Fibroblast of mammary gland (primary cell): ENCODE measurements at places on chromosomes 3 and 15.

GRCh38 chr3:15800780-15801179 lies 3.0 kb upstream of the ANKRD28 start:
- DNase-seq = no peak

DNA sequence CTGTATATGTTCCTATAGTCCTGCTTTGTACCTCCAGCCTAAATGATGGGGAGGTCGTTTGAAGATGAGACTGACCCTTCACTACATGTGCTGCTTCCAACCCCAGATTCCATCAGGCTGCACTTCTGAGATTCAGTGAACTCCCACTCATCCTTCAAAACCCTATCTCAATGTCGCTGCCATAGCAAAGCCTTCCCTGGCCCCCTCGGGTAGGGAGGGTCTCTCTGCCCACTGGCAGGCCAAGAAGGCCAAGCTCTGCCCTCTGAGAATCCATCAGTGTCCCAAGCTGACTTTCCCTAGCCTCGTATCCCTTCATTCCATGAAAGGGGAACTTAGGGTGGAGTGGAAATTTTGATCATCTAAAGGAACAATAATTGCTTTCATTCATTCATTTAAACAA lies 35.4 kb downstream of the TPRA1 start:
- DNase-seq = no peak

DNA sequence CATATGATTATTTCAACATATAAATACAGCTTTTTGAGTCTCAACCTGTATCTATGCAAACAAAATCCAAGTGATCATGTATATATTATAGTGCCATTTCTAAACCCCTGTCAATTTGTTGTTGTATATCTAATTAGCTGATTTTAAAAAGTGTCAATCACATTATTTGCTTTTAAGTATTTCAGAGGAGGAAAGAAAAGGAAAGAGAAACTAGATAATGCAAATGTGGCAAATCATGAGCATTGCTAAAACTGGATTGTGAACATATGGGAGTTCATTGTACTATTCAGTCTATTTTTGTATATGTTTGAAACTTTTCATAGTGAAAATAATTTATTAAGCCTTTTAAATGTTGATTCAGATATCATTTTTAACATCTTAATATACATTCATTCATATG lies 190.7 kb downstream of the ZIC4 start:
- no peak for DNase-seq

GRCh38 chr3:115624029-115624741 lies 875 bp downstream of the GAP43 start:
- peak; percentile 1 for DNase-seq

DNA sequence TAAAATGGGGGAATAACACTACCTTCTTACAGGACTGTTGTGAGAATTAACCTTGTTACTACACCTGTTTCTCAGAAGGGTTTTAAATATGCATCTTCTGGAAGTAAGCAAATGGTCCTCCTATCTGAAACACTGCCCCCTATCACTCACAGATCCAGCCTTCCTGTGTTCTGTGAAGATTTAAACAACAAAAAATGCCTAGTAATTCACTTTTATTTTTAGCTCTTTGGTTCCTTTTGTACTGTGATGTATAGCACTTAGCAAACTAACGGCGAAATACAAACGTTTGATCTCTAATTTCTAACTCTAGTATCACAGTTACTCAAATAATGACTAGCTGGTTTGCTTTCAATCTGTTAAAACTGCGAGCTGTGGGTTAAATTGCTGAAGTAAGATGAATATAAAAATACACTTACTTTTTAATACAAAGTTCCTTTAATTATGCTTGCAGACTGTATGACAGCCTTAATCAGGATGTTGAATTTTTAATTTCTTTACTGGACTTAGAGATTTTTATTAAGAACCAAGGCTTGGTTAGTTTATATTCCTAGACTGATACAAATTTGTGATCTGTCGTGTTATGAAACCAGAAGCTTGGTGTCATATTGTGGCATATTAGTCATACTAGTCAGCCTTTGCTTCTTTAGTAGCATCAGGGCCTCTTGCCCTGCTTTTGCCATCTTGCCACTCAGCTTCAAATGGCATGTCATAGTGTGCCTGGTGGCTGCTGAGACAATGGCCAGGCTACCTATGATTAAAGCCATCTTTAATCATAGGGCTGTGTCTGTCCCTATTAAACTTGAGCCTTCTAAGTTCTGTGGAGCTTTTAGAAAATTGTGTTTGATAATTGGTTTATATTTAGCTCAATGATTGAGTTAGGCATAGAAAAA lies 9.2 kb downstream of the EIF3J start:
- DNase-seq = peak; percentile 47

GRCh38 chr3:123618076-123618708 lies 33.3 kb upstream of the HACD2 start:
- no peak for DNase-seq

DNA sequence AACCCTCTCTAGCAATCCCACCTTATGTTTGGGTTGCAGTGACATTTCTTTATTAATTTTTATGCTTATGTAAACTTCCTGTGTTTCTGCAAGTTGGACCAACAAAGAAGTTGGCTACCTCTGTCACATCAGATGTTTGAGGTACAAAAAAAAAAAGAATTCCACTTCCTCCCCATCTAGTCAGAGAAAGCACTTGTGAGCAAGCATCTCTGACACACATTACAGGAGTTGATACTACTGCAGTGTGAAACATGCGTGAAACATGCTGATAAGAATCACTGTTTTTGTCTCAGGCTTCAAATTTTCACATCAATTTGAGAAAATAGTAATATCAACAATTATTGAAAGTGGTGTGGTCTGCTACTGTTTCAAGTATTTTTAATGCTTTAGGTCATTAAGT lies 1.3 kb downstream of the SCAANT1 start:
- DNase-seq = peak; percentile 32

- no peak for DNase-seq
These were observed 494.1 kb upstream of the DPPA4 start for GRCh38 chr3:109831403-109831802.

DNA sequence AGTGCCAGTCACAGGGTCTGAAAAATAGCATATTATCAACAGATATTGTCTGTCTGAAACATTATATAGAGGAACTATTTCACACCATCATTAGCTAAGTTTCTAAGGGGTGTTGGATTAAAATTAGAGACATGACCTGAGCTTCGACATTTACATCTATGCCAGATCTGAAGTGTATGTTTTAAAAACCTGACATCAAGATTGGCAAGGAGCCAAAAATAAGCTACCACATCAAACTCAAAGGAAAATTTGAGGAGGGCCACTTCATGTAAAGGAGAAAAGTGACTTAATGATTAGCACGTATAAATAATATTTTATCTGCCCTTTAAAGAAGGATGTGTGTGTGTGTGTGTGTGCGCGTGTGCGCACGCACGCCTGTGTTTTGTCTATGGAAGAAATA lies 752.0 kb upstream of the GRM7 start:
- no peak for DNase-seq

DNA sequence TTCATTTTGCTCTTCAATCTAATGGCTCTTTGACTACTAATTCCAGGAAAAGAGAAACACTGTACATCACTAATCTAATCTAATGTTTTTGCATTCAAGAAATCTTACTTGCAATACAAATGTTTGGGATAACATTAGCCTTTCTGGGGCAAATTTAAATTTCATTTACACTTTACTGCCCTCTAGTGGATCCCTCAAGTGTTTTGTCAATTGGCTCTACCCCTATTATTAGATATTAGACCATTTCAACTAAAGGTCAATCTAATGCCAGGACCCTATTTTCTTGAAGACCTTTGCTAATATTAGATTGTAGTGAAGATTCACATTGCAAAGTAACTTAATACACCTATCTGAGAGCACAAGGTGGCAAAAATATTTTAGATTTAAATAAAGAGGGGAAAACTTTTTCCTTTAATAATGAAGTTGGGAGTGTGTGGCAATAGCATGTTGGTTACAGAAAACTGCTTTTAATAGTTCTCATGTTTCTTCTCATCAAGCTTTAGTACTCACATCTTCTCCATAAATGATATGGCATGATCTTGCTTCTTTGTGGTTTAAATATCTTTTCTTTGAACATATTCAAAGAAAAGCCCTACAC lies 5.0 kb downstream of the C2CD4A start:
- peak; percentile 65 for DNase-seq

DNA sequence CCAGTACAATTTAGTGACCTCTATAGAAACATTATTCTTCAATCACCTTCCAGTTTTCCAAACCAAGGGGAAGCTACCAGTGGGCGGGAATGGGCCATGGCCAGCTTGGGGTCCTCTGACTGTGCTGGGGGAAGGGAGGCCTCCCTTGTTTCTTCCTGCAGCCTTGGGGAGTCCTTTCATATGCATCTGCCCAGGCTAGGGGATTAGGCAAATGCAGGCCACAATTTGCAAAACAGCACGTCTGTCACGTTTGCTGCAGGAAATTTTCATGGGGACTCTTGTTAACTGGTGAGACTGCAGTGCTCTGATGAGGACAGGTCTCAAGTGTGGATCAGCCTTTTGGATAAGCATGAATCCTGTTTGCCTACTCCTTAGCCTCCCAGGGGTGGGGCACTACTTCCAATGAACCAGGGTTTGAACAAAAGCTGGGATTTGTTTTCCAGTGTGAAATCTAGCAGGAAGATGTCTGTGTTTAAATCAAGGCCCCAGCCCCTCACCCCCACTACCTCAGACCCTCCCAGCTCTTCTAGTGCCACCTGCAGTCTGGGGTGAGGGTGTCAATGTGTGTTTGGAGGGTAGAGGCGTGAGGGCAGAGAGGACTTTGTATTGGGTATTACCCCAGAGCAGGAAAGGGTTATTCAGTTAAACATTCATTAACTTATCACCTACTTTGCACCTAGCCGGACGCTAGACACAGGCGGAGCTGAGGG lies 219.9 kb downstream of the OPA1 start:
- no peak for DNase-seq

DNA sequence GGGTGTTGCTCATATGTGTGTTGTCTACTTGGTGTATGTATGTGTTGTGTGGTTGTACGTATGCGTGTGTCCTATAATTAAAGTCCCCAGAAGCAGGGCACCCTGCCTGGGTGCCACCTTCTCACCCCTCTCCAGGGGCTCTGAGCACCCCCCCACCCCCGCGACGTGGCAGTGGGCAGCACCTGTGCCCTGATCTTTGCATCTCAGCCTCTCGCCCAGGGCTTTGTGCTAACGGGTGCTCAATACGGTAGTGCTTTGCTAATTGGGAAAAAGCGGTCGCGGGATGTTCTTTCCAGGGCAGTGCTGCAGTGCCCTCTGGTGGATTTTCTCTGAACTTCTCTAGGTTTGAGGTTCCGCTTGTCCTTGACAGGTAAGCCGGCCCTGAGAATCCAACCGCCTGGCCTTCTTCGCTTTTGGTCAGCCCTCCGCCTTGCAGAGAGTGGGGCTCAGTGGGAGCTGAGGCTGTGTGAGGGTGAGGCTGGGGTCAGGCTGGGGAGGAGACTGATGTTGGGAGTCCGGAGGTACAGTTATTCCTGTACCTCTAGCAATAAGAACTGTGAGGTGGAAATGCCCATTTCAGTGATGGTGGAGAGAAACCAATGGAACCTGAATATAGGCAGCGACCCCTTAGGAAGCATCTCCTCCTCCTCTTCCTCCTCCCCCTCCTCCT lies 17.6 kb upstream of the EPHB3 start:
- DNase-seq = peak; percentile 84

DNA sequence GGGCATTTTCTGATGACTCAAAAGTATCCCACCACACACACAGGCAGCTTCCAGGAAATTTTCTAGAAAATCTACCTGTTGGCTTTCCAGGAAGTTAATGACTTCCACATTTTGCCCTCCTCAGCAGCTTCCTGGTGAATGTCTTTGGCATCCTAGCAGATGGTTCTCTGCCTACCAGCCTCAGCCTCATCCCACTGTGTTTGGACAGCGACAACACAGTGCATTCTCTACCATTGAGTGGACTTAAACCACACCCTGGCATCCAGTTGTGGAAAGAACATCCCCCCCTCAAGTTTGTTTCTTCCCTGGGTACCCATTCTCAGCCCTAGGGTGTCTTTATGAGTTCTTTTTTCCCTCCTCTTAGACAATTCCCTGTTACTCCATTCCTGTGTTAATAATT lies 50.8 kb upstream of the GADL1 start:
- no peak for DNase-seq

- DNase-seq = peak; percentile 59
These were observed 722 bp downstream of the STRA6 start for GRCh38 chr15:74201710-74202420.

- no peak for DNase-seq
These were observed 20.9 kb downstream of the PDE8A start for GRCh38 chr15:85002517-85002916.

GRCh38 chr3:135994708-135995337 lies 29.3 kb downstream of the PPP2R3A start:
- DNase-seq = no peak

GRCh38 chr3:14581334-14582044 lies 41.3 kb upstream of the GRIP2 start:
- no peak for DNase-seq

DNA sequence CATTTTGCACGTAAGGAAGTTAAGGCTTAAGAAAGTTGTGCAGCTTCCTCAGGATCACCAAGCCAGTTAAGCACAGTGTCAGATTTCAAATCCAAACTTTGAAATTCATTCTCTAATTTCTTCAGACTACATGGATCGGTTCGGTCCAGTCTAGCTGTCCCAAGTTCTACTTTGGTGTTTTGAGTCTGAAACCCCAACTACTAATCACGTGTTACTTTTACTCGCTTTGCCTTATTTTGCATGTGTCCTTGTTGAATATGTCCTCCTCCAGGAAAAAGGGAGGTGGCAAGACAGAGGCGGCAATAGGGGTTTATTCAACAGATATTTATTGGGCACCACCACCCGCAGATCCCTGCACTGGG lies 522 bp upstream of the GXYLT2 start:
- DNase-seq = no peak

DNA sequence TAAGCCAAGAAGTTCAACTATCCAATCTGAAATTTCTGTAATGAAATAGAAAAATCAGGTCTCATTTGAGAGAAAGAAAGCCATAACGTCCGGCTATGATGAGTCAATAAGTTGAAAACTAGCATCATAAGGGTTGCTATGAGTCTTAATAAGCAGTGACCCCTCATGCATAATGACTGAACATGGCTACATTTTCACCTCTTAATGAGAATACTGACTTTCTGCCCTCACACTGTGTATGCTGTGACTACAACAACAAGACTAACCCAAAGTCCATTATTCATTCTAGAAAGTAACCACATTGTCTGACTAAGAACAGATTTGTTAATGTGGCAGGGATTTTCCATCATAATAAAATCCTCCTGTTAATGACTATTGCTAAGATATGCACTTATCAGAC lies 884.0 kb upstream of the CADM2 start:
- no peak for DNase-seq

DNA sequence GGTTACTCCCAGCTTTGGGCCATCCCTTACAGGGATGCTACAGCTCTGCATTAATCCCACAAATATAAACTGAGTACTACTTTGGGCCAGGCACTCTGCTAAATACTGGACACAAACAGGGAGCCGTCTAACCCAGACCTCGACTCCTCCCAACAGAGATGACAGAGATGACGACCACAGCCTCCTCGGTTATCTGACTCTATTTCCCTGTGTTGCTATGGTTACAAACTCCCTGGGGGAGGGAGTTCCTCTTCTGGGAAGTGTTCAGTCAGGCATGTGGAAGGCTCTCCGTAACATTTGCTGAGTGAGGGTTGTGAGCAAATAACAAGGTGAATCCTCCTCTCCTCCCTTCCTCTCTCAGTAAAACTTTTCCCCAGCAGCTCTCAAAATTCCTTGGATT lies 6.7 kb upstream of the CMTM7 start:
- peak; percentile 57 for DNase-seq
